Right cardiac atrium (tissue), 5 donors: ENCODE measurements at places on chromosomes 1 and 21. TPM values are rescaled to one million over a fixed set of nuclear protein-coding genes. Genes with fewer than 3 reads are reported as not detected.
A peak's percentile ranks its signal among the peaks of the same experiment; 100 is the strongest.

- DNase-seq: peak; percentile 7
These were observed at the start of gene FTCD for GRCh38 chr21:46155514-46156377. Gene FTCD (minus strand): TSS chr21:46155579. CDS start chr21:46155523, 56 bp downstream.

DNA sequence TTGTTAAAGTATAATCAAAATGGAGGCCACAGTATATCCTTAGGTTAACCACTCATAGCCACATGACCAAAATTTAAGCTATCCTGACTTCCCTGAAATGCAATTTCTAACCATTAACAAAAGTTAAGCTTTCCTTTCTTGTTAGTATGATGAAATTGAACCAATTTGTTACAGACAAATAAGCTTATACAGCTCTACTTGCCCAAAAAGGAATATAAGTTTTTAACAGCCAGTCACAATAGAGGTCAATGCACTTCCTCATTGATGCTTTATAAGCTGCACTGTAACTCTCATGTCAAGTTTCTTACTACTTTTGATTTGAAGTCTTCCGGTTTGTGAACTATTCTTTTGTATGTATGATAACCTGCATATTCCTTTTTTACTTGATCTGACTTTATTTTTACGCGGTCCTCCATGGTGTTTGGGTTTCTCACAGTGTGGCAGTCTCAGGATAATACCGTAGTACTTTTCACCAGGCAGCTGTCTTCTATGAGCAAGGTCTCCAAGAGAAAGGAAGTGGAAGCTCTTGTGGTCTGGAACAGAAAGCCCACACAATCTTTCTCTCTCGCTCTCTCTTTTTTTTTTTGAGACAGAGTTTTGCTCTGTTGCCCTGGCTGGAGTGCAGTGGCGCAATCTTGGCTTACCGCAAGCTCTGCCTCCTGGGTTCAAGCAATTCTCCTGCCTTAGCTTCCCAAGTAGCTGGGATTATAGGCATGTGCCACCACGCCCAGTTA lies 331.6 kb downstream of the SRGAP2C start:
- peak; percentile 36 for DNase-seq

DNA sequence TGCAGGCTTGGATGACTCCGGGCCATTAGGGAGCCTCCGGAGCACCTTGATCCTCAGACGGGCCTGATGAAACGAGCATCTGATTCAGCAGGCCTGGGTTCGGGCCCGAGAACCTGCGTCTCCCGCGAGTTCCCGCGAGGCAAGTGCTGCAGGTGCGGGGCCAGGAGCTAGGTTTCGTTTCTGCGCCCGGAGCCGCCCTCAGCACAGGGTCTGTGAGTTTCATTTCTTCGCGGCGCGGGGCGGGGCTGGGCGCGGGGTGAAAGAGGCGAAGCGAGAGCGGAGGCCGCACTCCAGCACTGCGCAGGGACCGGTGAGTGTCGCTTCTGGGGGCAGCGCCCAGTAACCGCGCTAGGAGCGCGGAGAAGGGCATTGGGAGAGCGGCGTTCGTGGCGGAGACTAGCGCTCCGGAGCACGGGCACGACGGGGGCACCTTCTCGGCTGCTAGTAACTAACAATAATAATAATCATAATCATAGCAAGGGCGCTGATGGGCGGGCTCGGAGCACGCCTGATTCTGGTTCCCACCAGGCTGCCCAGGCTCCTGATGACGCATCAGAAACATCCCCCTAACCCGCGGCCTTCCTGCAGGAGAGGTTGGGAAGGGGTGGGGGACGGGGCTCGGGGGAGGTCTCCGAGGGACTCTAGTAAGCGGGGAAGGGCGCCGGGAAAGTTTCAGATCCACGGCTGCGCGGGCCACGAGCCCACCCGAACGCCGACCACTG lies at the start of gene MX1:
Gene MX1 (plus strand): TSS at position 286 of the 722 bp plus-strand sequence. CDS start 5,832 bp downstream, outside the sequence.
- peak; percentile 92 for DNase-seq

- no peak for DNase-seq
These were observed 2.9 kb downstream of the RCC2 start for GRCh38 chr1:17436380-17437174.

DNA sequence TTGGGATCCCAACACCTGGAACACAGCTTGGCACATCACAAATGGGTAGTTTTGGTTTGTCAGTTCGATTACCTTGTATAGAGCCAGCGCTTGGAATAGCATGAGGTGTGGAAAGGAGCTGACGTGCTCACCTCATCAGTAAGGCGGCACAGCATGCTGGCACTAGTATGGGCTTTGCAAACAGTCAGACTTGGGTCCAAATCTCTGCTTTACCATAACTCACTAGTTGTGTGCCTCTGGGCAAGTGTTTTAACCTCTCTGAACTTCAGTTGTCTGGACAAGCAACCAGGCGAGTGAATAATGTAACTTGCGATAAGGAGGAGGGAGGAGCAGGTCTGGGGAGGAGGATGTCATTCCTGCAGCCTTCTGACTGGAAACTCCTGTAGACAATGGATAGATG lies 26.3 kb upstream of the NEK2 start:
- DNase-seq: no peak

The TNFRSF1B gene
- 18.5 TPM for total RNA-seq

The FAM43B gene
- total RNA-seq: 3.6 TPM

The C1orf53 gene
- 4.0 TPM for total RNA-seq

The GNG12 gene
- total RNA-seq: 30.1 TPM

The LRRN2 gene
- total RNA-seq: 31.6 TPM
